ENCODE measurements at places on chromosomes 1 and 21.

GRCh38 chr1:166330096-166330495 lies 163.3 kb upstream of the FAM78B start:
- no peak for DNase-seq

DNA sequence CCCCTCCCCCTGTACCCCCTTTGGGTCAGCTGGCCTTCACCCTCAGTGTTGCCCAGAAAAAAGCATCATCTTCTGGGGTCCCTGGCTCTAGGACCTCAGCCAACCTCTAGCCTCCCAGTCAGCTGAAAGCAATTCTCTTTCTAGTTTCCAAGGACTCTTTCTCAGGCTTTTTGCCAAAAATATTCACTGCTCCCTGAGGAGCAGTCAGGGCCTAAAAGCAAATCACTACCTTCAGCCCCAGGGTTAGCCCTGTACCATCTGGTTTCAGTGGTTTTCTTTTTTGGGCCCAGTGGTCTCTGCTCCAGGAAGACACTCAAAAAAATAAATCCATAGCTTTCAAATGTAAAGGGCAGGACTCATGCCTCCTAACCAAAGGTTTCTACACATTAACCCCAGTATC lies 3.1 kb upstream of the LMOD1 start:
- DNase-seq: peak; percentile 48

DNA sequence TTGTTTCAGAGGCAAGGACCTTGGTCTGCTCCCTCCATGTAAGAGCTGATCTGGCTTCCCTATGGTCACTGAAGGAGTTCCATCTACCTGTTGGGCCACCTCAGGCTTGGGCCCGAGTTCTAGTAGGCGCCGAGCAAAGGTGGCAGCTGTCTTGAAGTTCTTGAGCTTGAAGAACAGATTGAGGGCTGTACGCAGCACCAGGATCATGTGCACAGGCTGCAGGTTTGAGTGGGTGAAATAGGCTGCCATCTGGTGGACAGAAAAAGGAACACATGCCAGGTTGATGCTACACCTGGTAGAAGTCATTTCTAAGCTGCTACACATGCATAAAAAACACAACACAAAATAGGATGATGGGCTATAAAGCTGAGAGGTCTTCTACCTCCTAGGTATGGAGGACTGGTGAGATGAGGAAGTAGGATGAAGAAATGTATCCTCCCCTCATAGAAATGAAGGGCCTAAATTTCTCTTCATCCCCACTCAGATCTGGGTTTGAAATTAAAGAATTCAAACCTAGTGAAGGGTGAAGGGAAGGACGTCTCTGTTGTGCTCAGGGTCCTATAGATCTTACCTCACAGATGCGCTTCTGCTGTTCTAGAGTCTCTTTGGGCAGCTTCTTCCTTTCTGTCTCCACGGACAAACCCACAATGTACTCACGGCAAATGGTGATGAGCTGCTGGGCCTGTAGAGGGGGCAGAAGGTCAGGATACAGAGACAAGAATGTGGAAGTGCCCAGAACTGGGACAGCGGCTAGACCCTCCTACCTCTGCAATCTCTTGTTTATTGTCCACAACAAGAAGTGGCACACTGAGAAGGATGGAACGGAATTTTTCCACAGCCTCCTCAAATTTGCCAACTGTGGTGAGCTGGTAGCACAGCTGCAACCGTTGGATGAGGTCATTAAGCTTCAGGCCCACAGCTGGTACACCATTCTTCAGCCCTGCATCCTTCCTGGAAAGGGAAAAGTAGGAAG lies 6.6 kb upstream of the PEX19 start:
- DNase-seq: peak; percentile 74

- DNase-seq: no peak
These were observed 51.0 kb downstream of the PLPPR4 start for GRCh38 chr1:99315305-99315704.

DNA sequence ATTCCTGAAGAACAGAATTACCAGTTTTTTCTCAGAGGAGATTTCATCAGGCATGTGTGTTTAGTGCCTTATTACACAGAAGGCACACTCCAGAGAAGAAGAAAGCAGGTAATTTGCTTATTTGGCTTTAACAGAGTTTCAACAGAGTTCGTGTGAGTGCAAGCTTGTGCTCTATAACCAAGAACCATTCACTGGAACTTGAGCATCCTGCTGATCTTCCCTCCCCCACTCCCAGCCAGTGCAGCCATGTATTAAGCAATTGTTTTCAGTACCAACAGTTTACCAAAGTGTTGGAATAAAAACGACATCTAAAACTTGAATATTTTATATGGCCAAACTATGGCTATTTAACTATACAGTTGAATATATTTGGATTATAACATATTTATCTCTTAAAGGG lies 4.3 kb downstream of the MGST3 start:
- peak; percentile 46 for DNase-seq

GRCh38 chr1:21206117-21206516 lies 29.4 kb upstream of the EIF4G3 start:
- DNase-seq: no peak

DNA sequence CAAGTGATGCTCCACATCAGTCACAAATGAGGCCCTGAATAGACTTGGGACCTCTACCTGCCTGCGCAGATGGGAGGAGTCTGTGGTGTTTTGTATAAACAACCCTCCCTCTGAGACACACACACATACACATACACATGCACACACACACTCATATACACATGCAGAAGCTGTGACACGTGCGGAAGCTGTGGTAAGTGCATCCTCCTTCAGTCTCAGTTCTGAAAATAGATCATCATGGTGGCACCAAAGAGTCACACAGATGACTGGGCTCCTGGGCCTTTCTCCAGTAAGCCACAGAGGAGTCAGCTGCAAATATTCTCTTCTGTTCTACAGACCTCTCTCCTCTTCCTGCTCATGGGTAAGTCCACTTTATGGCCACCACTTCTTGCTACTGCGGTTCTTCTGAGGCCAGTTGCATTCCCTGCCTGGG lies at the start of gene LY9:
LY9 (plus strand) TSS at position 224 of the 433 bp plus-strand sequence; CDS start at position 238, 14 bp downstream.
- no peak for DNase-seq

DNA sequence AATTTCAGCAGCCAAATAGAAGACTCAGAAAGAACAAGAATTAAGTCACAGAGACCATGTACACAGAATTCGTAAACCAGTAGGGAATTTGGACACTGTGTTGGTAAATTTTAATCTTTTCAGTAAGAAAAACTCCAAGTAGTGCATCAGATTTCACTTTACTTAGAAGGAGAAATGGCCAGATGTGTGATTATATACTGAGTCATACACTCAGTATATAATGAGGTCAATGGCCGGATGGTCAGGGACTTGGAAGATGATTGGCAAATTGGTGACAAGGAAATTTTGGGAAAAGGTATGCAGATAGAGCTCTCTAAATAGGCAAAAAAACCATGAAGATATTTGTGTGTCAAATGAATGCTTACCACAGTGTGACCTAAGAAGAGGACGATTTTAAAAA lies 399.8 kb upstream of the LRRC7 start:
- DNase-seq: no peak

- DNase-seq: peak; percentile 45
These were observed 34.6 kb upstream of the S100A7 start for GRCh38 chr1:153494976-153495535.

GRCh38 chr1:224624432-224624831 lies 8.3 kb downstream of the CNIH3 start:
- DNase-seq: no peak

- peak; percentile 44 for DNase-seq
These were observed 51.4 kb downstream of the KIF21B start for GRCh38 chr1:200971955-200972711.

- no peak for DNase-seq
These were observed 15.1 kb downstream of the ABCG1 start for GRCh38 chr21:42234041-42234440.

- no peak for DNase-seq
These were observed 1.9 kb downstream of the DMRTA2 start for GRCh38 chr1:50421366-50421748.

DNA sequence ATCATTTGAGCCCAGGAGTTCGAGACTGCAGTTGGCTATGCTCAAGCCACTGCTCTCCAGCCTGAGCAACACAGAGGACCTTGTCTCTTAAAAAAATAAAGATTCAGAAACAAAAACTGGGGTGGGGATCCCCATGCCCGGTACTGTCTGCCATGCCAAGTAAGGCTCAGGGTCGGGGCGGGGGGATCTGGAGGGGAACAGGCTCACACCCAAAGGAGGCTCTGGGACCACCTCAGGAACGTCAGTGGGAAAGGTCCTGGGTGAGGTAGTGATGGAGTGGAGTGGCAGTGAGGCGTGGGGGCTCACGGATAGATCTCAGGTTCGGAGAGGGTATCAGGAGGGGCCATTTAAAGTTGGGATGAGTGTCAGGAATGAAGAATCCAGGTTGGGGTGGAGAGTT lies 765 bp upstream of the S100A4 start:
- no peak for DNase-seq

DNA sequence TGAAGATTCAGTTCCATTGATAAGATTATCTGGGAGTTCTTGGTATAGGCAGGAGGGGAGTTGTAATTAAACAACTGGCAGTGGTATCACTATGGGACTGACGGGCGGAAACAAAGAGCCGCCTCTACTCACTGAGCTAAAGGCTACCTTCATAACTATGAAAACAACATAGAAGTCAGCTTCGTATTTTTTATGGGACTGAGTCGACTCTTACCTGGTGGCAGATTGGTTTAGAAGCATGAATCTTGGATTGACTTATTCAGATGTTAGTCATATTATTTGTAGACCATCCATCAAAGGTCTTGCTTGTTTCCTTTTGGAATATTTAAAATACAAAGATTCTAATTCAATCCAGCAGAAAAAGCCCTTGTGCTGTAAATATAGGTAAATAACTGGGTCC lies 6.3 kb upstream of the HHIPL2 start:
- DNase-seq: no peak

DNA sequence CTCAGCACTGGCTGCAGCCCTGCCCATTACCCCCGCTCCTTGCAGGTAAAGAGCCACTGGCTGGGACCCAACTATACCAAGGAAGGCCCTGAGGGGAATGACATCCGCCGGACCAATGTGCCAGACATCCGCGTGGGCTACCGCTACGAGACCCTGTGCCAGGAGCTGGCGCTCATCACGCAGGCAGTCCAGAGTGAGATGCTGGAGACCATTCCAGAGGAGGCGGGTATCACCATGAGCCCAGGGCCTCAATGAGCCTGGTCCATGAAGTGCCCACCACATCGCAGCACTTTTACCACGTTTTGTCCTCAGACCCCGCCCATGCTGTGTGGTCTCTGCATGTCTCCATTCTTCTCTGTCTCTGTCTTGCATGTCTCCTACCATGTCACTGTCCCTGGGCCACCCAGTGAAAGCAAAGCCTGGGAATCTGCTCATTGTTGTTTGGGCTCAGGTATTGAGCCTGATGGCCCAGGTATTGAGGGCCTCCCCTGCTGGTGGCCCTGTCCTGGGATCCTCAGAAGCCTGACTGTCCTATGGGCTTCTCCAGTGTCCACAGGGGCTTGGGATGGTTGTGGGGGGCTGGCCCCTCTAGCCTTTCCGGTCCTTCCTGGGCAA lies 11.4 kb downstream of the AMPD2 start:
- no peak for DNase-seq
